ENCODE measurements at places on chromosomes 3 and 15.

DNA sequence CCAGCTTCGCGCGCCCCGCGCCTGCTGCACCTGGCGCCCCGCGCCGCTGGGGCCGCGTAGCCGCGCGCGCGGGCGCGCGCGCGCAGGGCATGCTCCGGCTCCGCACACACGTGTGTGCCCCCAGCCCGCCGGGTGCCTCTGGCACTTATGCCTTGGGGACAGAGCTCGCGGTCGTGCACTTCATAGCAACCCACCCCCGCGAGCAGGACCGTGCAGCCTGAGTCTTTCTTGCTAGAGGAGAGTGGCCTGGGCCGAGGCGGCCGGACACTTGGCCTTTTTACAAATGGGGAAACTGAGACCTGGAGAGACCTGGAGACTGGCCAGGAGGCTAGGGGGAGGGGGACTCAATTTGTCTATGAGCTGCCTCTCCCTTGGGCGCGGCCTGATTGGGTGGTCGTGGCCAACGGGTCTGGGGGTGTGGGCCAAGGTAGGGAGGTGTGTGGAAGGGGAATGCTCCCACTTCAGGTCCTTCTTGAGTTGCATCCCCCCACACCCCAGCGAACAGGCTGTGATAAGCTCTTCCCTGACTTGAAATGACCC lies 562 bp downstream of the NBEAL2 start:
- no peak for DNase-seq

GRCh38 chr3:72129501-72130094 lies 344.6 kb upstream of the PROK2 start:
- DNase-seq = no peak

DNA sequence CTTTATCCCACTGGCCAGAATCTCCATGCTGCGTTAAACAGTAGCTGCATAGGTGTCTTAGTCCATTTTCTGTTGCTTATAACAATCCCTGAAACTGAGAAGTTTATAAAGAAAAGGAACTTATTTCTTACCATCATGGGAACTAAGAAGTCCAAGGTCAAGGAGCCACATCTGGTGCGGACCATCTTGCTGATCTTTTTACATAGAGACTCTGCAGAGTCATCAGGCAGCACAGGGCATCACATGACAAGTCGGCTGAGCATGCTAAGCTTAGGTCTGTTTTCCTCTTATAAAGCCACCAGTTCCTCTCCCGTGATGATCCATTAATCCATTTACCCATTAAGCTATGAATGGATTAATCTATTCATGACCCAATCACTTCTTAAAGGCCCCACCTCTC lies 22.4 kb upstream of the FAM174B start:
- DNase-seq = no peak

DNA sequence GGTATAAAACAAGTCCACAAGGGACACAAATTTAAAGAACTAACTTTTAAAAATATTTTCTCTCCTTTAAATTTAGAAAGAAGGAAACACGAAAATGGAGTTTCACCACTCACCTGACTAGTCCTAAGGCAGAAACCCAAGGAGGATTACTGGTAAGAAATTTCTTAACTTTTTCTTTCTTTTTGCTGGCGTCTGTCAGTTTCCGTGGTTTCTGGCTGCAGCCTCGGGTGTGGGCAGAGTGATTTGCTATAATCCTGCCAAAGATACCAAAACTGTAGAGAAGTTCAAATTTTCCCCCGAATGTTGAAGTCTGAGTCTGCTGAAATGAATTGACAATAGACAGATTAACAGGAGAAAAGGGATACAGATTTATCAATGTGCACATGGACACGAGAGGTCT lies 843.6 kb upstream of the ALCAM start:
- no peak for DNase-seq

DNA sequence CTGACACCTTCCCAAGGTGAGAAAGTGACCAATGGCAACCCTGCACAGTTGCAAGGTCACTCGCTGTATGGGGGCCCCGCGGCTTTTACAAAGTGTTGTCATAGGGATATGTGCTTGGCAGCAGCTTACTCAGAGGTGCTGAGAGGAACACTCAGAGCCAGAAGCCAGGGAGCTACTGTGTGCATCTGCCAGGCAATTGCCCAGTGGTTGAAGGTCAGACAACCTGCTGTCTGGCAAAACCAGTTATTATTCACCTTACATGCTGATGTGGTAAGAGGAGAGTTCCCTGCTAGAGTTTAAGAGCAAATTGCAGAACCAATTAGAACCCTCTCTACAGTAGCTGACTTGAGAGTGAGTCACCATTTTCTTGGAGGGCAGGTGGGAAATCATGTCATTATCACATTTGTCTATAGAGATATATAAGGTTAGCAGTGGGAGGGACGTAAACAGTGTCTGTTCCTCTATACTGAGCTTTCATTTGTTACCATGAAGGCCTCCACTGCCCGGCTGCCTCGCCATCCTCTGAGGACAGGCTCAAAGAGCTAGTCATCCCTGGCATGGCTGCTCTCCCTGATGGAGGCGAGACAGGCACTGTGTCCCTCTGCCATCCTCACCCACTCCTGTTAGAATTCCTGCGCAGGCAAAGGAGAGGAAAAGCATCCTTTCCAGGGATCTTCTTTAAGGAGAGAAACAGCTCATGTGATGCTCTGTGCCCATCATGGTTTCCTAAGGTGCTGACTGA lies 274.4 kb downstream of the PLCL2 start:
- DNase-seq = no peak

GRCh38 chr15:77514641-77515402 lies 94.1 kb downstream of the HMG20A start:
- DNase-seq = no peak

- DNase-seq = no peak
These were observed 7.1 kb downstream of the ALG3 start for GRCh38 chr3:184241447-184242296.

GRCh38 chr3:9311228-9311627 lies 51.6 kb upstream of the THUMPD3 start:
- DNase-seq = no peak

DNA sequence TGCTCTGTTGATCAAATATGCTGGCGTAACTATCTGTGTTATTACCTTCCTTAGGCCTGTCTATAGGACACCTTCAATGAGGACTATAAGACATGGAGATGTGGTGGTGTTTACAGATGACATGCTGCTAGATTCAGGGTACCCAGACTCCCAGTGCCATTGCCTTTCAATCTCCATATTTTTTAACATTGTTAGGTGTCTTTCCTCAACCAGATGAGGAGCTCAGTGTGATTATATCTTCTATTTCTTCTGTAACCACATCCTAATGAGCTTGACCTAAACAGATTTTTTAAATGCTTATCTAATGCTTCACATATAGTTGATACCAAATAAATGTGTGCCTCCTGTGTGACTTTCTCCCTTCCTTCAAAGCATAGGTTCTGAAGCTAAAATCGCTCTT lies 730.1 kb upstream of the NR2F2 start:
- DNase-seq = no peak

DNA sequence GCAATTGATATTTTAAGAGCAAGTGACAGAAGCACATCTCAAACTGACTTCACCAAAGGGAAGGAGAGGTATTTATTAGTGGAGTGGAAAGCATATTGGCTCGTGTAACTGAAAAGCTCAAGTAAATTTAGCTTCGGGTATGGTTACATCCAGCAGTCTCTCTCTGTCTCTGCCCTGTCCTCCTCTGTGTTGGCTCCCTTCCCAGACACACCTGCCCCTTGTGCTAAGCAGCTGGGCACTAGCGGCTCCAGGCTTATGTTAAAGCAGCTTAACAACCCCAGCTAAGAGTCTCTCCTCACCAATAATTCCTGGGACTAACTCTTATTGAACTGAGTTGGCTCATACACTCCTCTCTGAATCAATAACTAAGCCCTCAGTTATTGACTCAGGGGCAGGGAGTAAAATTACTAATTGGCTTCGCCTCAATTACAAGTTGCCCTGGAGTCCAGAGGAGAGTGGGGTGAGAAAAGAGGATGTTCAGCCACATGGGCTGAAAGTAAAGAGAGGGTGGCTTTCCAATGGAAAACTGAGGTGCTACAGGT lies 12.8 kb upstream of the SH3BP5 start:
- DNase-seq = no peak

DNA sequence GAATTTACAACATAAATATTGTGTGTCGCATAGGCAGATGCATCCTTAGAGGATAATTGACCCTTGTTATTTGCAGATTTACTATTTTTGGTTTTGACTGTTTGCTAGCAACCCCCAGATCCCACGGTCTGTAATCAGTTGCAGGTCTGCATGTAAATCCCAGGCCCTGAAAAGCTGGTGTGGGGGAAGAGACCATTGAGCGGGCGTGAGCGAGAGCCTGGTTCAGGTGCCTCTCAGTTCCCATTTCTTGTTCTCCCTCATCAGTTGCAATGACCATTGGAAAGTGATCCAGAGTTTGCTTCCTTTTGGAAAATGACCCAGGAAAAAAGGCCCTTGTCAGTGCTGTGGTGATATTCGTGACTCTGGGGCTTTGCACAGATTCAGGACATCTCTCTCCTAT lies 238.9 kb downstream of the UACA start:
- DNase-seq = no peak

- no peak for DNase-seq
These were observed 16.5 kb upstream of the LAMP3 start for GRCh38 chr3:183178833-183179549.

GRCh38 chr3:187165144-187165543 lies 25.8 kb upstream of the RPL39L start:
- no peak for DNase-seq

DNA sequence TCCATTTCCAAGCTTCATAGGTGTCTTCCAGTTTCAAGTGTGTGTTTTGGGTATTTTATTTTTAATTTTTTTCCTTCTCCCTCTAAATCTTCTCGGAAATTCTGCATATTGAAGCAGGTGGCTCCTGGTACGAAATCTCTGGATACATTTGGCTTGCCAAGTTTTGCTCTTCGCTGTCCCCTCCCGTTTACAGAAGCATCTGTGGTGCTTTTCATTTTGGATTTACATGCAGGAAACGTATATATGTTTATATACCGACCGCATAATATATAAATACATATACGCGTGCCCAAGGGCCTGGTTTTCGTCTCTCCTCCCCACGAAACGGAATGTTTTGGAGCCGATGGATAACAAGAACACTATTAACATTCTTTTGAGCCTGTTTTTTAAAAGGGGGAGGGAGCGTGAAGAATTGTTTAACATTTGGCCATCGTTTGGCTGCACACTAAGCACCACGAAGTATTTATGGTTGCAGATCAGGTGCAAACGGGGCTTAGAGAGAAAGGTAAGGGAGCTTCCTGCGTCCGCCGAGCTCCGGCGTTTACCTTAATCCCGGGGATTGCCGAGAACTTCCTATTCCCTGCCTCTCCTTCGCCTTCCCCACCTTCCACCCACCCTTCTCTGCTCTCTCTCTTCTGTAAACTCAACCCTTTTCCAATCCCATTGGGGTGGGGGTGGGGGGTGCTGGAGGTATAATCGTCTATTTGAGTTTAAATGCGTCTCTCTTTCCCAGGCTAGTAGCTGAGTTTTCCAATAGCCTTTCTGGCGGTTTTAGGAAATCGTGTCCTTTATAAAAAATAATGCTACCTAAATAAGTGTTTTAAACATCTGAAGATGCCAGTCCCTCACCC lies 1.1 kb upstream of the NLGN1 start:
- no peak for DNase-seq

GRCh38 chr3:45100981-45101407 lies 45.2 kb downstream of the CDCP1 start:
- no peak for DNase-seq

GRCh38 chr15:91782221-91782620 lies 71.3 kb upstream of the SLCO3A1 start:
- no peak for DNase-seq

- DNase-seq = no peak
These were observed 328.3 kb downstream of the MFSD1 start for GRCh38 chr3:159130108-159130507.
